Activated CD8-positive, alpha-beta T cell treated with anti-CD3 and anti-CD28 coated beads for 36 hours (primary cell): ENCODE measurements at places on chromosomes 4 and X. TPM values are rescaled to one million over a fixed set of nuclear protein-coding genes. Genes with fewer than 3 reads are reported as not detected.

GRCh38 chr4:94758141-94758699 lies 465 bp downstream of the BMPR1B start:
- no peak overlapping the region for H3K27ac ChIP-seq
- peaks cover 58% of the 10 kb centered on the region for H3K27me3 ChIP-seq
- DNase-seq = peak; percentile 5
- no peaks in the 10 kb centered on the region for H3K36me3 ChIP-seq

DNA sequence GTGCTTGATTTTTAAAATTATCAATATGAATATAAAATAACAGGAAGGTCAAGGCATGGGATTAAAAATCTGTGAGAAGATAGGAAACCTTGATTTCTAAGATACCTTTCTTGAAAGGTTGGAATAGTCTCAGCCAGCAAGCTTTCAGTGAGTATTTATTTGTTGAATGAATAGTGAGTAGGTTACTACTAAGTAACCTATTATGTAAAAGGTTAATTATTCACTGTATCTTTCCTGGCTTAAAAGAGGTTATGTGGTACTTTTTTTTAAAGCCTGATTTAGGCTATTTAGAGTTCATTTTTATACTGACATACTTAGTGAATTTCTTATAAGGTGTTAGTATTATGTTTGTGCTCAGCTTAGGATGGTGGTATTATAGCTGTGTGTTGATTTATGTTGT lies 123.5 kb downstream of the PTPN13 start:
- H3K27ac ChIP-seq = no peak overlapping the region
- no peak for DNase-seq
- H3K27me3 ChIP-seq = no peaks in the 10 kb centered on the region
- no peaks in the 10 kb centered on the region for H3K36me3 ChIP-seq
- no peaks in the 10 kb centered on the region for H3K4me1 ChIP-seq
- no peak overlapping the region for H3K4me3 ChIP-seq

The NMU gene
- total RNA-seq = 0.41 TPM

GRCh38 chr4:159003420-159004253 lies 99.2 kb upstream of the RAPGEF2 start:
- no peaks in the 10 kb centered on the region for H3K36me3 ChIP-seq
- H3K27ac ChIP-seq = no peak overlapping the region
- peaks cover 8% of the 10 kb centered on the region for H3K27me3 ChIP-seq
- no peak for DNase-seq
- H3K4me3 ChIP-seq = no peak overlapping the region

DNA sequence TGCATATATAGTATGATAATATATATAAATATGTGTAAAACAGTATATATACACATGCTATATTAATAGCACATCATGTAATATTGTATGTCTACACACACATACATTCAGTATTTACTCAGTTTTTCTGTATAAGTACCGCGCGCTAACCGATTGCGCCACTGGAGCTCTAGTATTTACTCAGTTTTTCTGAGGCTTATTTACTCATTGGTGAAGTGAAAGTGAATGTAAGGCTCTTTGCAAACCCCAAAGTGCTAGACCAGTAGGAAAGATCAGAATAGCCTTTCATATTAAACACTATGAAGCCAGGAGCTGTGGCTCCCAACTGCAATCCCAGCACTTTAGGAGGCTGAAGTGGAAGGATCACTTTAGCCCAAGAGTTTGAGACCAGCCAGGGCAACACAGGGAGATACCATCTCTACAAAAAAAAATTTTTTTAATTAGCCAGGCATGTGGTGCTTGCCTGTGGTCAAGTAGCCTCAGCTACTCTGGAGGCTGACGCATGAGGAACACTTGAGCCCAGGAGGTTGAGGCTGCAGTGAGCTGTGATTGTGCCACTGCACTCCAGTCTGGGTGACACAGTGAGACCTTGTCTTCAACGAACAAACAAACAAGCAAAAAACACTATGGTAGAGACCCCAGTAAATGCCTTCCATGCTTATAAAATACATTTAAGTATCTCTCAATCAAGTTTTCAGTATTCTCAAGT lies 125.8 kb downstream of the KIT start:
- DNase-seq = no peak
- no peaks in the 10 kb centered on the region for H3K4me1 ChIP-seq
- no peak overlapping the region for H3K4me3 ChIP-seq
- no peaks in the 10 kb centered on the region for H3K27me3 ChIP-seq
- H3K36me3 ChIP-seq = no peaks in the 10 kb centered on the region

GRCh38 chrX:41085878-41086626 lies 807 bp downstream of the USP9X start:
- peaks cover 26% of the 10 kb centered on the region for H3K4me1 ChIP-seq
- peak; percentile 54 for DNase-seq
- H3K27me3 ChIP-seq = no peaks in the 10 kb centered on the region
- peak overlapping the region; percentile 100 for H3K27ac ChIP-seq

DNA sequence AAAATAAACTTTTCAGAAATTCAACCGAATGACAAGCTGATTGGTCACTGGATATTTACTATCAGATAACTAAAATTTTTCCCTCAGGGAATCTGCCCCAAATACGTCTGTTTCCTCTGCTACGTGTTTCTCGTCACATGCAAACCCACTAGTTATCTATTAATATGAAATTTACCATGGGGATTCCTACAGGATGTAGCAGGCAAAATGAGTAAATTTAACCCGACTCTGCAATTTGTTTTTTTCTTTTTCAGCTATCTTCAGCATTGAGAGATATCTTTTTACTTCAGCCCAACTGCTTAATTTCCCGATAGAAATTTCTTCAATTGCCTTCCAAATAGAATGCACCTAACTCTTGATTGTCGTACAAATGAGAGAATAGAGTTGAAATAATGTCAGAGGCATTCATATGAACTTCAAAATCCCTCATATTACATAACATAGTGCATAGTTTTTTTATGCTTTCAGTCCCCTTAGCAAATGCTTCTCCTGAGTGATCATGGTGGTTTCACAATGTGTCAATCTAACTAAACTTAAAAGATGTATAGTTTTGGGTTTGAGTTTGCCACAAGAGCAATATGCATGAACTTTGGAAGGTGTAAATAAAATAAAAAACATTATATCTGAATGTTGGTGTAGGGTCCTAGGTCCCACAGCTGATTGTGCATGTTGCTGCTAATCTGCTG lies 913.1 kb upstream of the GRIA3 start:
- H3K27me3 ChIP-seq = no peaks in the 10 kb centered on the region
- DNase-seq = no peak
- no peak overlapping the region for H3K27ac ChIP-seq
- H3K36me3 ChIP-seq = no peaks in the 10 kb centered on the region
- no peak overlapping the region for H3K4me3 ChIP-seq
- no peaks in the 10 kb centered on the region for H3K4me1 ChIP-seq

DNA sequence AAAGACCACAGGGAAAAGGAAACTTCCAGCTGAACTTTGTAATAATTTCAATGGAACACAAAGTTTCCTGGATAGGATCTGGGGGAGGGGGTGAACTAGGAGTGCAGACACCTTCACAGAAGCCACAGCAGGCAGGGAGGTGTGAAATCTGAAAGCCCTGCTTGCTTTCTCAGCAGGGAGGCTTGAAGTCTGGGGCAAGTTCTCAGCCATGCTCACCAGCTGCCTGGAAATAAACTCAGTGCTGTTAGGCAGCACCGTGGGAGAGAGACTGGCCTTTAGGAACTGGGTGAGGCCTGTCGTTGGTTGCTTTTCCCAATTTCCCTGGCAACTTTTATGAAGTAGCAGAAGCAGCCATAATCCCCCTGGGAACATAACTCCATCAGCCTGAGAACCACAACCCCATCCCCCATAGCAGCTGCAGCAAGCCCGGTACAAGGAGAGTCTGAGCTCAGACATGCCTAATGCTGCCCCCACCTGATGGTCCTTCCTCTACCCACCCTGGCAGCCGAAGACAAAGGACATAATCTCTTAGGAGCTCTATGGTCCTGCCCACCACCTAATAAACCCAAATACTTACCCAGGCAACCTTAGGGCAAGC lies 39.2 kb upstream of the NMU start:
- H3K27ac ChIP-seq = no peak overlapping the region
- DNase-seq = no peak
- peaks cover 2% of the 10 kb centered on the region for H3K4me1 ChIP-seq
- no peaks in the 10 kb centered on the region for H3K36me3 ChIP-seq
- H3K4me3 ChIP-seq = no peak overlapping the region
- peaks cover 14% of the 10 kb centered on the region for H3K27me3 ChIP-seq

The PPARGC1A gene
- total RNA-seq = not detected

The PPEF2 gene
- 0.25 TPM for total RNA-seq

DNA sequence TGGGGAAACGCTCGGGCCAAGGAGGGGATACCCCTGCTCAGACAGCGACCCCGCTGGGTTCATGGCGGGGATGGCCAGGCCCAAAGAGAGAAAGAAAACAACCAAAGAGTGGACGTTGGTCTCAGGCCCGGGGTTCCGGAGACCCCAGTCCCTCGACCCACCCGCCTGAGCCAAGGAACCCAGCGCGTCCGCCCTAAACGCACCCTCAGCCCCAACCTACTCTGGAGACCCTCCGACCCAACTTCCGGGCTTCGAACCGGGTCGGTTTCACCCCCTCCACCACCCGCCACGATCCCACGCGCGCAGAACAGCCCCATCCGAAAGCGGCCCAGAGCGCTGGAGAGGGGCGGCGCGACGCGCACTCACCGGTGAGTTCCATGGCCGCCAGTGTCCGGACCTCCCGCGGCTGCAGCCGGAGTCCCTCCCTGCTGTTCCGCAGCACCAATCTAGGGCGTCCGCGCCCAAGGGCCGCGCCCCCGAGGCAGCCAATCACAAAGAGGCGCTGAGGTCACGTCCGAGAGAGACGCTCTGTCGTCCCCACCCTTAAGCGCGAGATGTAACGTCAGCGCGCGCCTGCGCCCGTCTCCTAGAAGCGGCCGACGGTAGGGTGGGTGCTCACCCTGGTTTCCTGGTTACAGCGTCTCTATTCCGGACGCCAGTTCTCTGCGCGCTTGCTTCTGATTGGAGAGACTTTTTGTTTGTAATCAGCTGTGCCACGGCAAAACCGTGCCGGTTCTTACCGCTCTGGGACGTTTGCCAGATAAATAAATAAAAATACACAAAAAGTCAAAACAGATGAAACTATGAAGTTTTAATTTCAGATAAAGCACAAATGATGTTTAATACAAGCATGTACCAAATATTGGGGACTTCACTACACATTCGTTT lies at the start of gene PIGA:
PIGA (minus strand) TSS at position 389 of the 888 bp plus-strand sequence. CDS start 3,593 bp downstream, outside the sequence.
- H3K27ac ChIP-seq = peak within 1 kb of the TSS; percentile 91
- H3K4me3 ChIP-seq = peak within 1 kb of the TSS; percentile 87
- peak; percentile 94 for DNase-seq
- H3K27me3 ChIP-seq = peaks cover 3% of the 10 kb centered on the region
- H3K4me1 ChIP-seq = peaks cover 11% of the 10 kb centered on the region

The LEF1 gene
- total RNA-seq = 182 TPM

GRCh38 chr4:8908206-8908893 lies 36.7 kb upstream of the HMX1 start:
- no peak for DNase-seq
- no peak overlapping the region for H3K27ac ChIP-seq
- H3K4me3 ChIP-seq = no peak overlapping the region
- H3K27me3 ChIP-seq = no peaks in the 10 kb centered on the region
- H3K36me3 ChIP-seq = no peaks in the 10 kb centered on the region

The TEX13D gene
- total RNA-seq = not detected

DNA sequence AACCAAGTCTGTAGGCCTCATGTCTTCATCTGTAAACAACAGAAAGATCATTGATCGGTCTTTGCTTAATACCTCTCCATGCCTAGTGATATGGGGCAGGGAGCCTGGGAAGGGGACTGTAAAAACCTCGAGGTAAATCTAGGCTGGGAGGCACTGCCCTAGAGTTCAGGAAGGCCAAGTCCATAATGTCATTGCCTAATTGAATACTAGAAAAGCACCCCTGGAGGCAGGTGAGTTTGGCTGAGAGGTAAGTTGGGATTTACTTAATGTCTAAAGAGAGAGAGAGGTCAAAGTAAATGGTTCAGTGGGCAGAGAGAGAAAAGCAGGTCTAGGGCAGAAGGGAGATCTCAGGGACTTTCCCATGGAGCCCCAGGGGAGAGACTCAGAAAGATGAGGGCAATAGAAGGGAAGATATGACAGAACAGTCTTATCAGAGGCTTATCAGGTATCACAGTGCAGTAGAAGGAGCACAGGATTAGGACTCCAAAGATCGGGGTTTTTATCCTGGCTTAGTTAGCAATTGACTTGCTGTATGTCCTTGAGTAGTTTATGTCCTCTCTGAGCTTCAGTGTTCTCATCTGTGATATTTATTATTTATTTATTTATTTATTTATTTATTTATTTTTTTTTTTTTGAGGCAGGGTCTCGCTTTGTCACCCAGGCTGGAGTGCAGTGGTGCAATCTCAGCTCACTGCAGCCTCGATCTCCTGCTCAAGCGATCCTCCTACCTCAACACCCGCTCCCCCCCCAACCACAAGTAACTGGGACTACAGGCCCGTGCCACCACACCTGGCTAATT lies 85.2 kb downstream of the SLC16A2 start:
- H3K36me3 ChIP-seq = no peaks in the 10 kb centered on the region
- H3K4me1 ChIP-seq = no peaks in the 10 kb centered on the region
- H3K4me3 ChIP-seq = no peak overlapping the region
- DNase-seq = no peak
- no peak overlapping the region for H3K27ac ChIP-seq

The TGIF2LX gene
- total RNA-seq = not detected

DNA sequence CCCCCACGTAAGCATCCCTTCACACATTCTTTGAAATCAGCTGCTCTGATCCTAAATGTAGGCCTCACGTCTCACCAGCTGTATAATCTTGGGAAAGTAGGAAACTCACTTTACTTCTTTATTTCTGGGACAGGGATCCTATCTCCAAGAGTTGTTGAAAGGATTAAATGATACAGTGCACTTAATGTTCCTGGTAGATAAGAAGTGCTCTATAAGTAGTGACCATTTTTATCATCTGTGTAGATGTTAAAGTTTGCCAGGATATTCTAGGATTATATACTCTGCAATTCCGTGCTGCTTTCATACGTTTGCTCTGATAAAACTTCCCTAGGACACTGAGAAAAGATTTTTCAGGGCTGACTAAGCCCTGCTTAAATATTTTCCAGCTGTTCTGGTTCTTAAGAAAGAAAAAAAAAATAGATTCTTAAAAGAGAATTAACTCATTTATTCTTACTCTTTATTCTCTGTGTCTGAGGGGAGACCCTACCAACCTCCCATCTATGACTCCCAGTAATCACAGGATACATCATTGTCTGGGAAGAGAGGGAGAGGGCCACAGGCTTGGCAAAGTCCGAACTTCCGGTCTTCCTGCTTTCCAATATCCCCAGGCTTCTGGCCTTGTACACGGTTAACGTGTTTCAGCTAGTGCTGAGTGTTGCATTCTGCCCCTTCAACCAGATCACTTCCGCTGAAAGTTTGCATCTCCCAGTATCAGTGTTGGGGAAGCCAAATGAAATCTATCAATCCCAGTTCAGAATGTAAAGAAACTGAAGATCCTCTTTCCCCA lies 269.2 kb downstream of the TRIML1 start:
- H3K27ac ChIP-seq = no peak overlapping the region
- H3K4me3 ChIP-seq = no peak overlapping the region
- DNase-seq = no peak
- no peaks in the 10 kb centered on the region for H3K4me1 ChIP-seq
- H3K27me3 ChIP-seq = no peaks in the 10 kb centered on the region
- no peaks in the 10 kb centered on the region for H3K36me3 ChIP-seq

The SNX12 gene
- 34.6 TPM for total RNA-seq
